ENCODE measurements at places on chromosomes 7 and 10.

DNA sequence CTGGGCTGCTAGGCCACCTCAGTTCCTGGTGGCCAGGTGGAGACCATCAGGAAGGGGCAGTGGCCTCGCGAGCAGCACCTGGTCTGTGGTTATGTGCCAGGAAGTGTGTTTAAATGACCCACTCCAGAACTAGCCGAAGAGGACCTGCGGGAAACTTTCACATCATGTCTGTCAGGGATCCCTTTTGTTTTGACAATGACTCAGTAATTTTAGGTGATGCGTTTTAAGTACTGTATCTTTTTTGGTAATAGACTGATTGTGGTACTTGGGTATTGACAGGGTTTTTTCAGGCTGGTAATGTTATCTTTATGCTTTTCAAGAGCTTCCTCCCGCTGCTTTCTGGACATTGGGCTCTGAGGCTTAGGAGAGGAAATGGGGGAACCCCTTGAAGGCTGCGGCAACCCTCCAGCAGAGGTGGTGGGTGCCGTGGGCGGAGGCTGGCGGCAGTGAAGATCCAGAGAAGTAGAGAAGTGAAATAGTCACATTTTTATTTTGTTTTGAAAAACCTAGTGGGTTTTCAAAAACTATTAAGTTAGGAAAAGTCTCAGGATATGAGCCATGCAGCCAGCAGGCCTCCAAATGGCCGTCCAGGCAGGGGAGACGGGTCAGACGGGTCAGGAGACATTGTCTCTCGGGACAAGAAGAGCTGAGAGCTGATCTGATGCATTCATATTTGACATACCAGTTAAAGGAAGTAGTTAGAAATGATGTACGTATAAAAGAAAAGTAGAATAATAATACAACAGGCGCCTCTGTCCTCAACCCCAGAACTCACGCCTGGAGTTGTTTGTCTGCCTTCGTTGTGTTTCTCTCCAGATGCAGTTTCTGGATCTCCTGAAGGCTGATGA, 27.7 kb downstream of the PPP2R2D start:
- DNase-seq: no peak

GRCh38 chr10:112775892-112776674, 174.0 kb upstream of the TCF7L2 start:
- no peak for DNase-seq

DNA sequence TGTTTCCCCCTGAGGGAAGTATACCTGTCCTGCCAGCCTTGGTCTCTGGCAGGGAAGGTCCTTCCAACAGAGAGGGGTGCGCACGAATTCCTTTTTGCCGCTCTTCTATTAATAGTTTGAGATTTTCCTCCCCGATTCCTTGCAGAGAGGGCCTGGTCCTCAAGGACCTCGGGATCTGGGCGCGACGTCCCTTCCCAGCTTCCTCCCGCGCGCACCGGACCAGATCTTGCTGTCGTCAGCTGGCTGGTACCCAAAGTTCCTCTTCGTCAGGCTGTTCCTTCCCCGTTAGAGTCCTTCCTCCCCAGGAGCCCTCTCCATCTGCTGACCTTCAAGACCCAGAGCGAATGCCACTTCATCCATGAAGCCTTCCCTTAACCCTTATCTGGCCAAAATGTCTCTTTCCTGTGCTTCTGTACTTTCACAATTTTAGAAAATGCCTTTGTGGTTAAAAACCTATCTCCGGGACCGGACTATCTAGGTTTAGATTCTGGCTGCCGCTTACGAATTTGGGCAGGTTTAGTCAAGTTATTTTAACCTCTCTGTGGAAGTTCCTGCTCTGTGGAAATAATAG, 851 bp upstream of the GOT1 start:
- no peak for DNase-seq

DNA sequence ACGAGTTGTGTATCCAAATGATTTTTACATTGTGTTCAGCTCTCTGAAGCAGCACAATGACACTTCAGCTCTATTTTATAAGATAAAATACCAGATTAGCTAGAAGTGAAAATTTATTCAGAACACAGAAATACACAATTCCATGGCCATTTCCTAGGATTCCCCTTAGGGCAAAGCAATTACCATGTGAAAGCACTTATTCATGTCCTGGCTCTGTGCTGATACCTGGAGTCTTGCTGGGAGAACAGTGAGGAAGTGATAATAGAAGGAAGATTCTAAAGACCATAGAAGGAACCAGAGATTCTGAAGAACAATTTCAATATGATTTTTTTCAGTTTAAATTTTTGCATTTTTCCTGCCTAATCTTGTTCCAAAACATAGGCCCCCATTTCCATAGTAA, 657.4 kb upstream of the ZWINT start:
- DNase-seq: no peak

DNA sequence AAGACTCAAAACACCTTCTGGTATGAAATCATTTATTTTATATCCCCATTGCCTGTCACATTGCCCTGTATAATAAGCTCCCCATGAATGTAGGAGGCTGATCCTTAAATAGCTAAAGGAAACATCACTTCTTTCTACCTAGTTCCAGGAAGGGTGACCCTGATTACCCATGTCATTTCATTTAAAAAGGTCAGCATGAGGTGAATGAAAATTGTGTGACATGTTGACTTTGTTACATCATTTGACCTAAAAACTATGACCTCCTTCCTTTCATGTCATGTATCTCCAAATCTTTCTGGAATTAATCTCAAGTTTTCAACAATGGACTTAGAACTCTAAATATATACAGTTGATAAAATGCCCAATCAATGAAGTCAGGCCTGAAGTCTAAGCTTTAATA, 161.5 kb downstream of the AHR start:
- no peak for DNase-seq

- DNase-seq: no peak
Observed at GRCh38 chr7:55127622-55128081, 108.8 kb downstream of the EGFR start.

- DNase-seq: no peak
Observed at GRCh38 chr7:90212149-90212495, 582 bp downstream of the STEAP2 start.

GRCh38 chr7:142668495-142668894, 80.8 kb upstream of the PRSS1 start:
- no peak for DNase-seq

DNA sequence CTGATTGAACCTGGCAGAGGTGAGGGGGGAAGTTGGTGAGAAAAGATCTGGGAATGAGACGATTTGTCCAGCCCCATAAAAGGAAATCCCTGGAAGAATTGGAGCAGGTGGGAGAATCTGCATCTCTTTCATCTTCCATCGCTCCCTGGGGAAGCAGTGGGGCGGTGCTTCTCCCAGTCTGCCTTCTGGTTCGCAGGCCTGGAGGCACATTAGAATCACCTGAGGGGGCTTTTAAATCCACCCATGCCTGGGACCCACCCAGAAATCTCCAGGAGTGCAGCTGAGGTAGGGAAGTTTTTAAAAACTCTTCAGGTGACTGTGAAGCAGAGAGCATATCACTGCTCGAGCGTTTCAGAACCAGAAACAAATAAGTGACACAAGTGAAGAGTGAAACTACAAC, 26.7 kb upstream of the SYPL1 start:
- DNase-seq: no peak

DNA sequence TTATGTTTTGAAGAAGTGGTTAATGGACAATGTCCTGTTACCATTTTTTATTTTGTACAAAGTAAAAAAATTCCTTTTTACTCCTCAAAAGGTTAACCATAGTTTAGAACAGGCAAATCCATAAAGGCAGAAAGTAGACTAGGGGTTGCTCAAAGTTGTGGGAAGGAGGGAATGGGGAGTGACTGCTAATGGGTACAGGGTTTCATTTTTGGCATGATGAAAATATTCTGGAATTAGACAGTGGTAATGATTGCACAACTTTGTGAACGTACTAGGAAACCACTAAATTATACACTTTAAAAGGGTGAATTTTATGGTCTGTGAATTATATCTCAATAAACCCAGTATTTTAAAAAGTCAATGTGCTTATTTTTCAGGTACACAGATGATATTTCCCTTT, 35.4 kb upstream of the CDK14 start:
- peak; percentile 75 for DNase-seq

DNA sequence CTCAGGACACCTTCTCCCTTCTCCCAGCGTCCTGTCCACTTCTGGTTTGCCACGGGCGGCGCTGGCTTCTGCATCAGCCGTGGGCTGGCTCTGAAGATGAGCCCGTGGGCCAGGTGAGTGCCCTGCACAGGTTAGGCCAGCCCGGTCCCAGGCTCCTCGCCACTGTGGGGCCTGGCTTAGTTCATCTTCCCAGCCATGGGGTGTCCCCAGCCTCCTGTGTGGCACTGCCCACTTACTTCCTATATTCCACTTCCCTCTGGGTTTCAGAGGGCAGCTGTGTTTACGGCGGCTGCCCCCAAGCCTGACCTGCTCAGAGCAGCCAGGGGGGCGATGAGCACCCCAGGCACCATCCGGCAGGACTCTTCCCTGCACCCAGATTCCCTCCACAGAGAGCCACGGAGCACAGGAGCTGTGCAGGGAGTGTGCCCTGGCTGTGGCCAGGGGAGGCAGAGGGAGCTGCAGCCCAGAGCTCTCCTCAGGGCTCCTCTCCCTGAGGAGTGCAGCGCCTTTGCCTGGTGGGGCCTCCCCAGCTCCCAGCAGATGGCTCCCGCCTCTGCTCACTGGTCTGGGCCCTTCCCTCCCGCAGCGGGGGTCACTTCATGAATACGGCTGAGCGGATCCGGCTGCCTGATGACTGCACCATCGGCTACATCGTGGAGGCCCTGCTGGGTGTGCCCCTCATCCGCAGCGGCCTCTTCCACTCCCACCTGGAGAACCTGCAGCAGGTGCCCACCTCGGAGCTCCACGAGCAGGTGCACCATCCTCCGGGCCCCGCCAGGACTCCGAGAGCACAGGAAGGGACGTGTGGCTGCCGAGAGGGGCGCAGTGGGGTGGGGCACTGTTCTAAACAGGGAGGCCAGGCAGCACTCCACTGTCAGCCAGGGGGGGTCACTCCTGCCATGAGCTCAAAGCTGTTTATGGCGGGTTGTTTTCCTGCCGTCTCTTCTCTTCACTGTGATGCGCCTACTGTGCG, 6.4 kb downstream of the LFNG start:
- no peak for DNase-seq

DNA sequence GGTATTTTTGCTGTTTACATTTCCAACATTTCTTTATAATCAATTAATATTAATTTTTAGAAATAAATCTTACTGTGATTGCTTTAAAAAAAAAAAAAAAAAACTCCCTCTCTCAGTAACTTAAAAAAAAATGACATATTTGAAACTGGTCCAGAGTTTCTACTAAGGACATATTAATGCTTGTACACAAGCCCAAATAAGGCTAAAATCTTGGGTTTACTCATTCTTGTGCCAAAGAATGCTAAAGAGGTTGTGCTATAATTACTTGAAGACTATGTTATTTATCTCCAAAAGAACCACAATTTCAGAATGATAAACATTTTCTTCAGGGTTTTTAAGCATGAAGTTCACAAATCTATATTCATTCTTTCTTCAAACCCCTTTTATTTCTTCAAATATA, 39.4 kb upstream of the PHF14 start:
- peak; percentile 7 for DNase-seq

DNA sequence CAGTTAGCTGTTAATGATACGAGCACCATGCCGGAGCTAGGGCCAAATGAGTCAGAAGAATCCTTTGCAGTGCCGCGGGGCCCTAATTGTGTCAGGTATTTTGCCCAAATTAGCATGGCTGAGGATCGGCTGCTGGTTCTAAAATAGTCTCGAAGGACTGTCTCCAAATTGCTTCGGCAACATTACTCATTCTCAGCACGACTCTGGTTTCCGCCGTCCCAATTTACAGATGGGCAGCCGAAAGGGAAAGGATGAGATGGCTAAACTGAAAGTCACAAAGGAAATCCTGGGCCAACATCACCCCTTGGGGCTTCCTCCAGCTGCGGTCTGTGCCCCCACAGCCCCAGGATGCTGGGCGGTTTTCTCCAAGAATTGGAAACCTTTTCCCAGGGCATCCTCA, 351.4 kb downstream of the PAXIP1 start:
- DNase-seq: no peak

GRCh38 chr7:99083733-99084132, 60.2 kb downstream of the SMURF1 start:
- no peak for DNase-seq

DNA sequence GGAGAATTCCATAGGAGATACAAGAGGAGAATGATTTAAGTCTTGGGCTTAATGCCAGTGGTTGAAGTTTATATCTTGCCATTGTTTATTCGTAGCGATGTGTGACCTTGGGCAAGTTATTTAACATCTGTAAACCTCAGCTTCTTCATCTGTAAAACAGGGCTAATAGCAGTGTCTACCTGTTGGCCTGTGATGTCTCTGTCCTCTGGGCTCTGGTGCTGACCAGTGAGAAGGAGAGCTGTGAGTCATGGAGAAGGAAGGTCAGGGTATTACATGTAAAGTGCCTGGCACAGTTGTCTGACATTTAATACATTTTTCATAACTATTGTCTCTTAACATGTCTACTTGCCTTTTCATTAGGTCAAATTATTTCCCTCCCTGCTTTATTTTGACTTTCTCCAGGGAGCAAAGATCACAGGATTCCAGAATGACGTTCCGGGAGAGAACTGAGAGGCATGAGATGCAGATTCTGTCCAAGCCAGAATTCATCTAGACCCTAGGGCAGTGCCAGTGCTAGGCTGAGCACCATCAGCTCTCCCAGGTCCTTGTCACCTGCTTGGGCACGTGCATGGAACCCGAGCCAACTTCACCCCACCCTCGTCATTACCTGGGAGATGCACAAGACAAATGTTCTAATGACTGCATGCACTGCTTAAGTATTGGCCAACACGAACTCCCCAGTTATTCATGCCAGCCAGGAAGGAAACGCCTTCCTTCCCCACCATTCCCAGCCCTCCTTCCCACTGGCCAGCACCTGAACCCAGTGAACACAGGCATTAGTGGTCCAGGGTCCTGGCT, 187.9 kb downstream of the DPY19L1 start:
- no peak for DNase-seq

DNA sequence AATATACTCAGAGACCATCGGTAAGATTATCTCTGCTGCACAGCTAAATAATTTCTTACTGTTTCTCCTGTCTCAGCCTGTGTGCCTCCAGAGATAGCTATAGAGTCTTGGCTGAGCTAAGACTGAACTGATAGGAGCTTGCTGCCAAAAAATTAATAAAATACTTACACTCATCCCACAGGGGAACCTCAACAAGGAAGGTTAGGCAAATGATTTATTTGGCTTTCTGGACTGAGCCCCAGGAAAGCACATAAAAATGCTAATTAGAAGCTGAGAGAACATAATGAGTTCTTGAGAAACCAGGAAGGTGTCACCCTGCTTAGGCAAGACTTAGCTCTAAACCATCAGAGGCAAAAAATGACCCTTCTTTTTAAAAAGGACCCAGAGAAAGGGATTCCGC, 534.5 kb downstream of the TNS3 start:
- no peak for DNase-seq

- no peak for DNase-seq
Observed at GRCh38 chr7:150901160-150902035, 49.1 kb downstream of the AOC1 start.

GRCh38 chr10:117535298-117536071, 7.1 kb upstream of the EMX2 start:
- DNase-seq: no peak

DNA sequence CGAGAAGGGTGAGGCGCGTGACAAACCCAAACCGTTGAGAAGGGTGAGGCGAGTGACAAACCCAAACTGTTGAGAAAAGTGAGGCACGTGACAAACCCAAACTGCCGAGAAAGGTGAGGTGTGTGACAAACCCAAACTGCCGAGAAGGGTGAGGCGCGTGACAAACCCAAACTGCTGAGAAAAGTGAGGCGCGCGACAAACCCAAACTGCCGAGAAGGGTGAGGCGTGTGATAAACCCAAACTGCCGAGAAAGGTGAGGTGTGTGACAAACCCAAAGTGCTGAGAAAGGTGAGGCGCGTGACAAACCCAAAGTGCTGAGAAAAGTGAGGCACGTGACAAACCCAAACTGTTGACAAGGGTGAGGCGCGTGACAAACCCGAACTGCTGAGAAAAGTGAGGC, 25.0 kb downstream of the ESYT2 start:
- no peak for DNase-seq

Data from AG09309 (cell line).